ENCODE measurements at places on chromosomes 7 and 10.

GRCh38 chr7:117014099-117014656 lies 60.9 kb downstream of the ST7 start:
- no peak for DNase-seq

GRCh38 chr10:23725548-23725947 lies 286.7 kb downstream of the OTUD1 start:
- no peak for DNase-seq

DNA sequence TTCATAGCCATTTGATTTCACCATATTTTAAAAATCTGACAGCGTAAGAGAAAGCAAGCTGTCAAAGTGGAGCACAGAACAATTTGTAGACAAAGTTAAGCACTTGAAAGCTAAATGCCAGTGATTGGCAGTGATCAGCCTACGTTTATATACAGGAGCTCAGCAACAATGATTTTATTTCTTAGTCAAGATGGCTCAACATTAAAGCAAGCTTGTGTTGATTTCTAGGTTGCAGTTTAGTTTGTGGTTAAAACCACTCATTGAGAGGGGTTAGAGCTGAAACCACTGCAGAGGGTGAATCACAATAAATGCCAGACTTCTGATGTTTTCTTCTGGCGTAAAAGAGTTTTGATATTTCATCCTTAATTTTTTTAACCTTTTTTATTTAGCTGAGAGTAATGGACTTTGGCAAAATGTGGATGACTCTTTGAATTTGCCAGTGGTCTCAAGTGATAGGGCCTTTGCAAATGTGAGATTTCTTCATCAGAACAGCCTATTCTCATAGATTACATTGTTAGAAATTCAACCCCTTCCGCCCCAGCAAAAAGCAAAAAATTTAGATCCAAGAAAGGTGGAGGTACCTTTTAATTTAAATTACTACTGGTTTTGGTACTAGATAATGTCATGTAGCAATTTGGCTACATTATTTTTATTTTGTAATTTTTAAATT lies 73.8 kb downstream of the SHOC2 start:
- DNase-seq = peak; percentile 27

- no peak for DNase-seq
These were observed 41.0 kb upstream of the ZNF518A start for GRCh38 chr10:96089116-96089515.

- DNase-seq = no peak
These were observed 154.8 kb upstream of the COBL start for GRCh38 chr7:51471210-51471980.

GRCh38 chr7:71482284-71482683 lies 350.3 kb downstream of the GALNT17 start:
- no peak for DNase-seq

- DNase-seq = no peak
These were observed 32.4 kb downstream of the SLIT1 start for GRCh38 chr10:97153270-97153850.

GRCh38 chr10:17878896-17879295 lies 69.7 kb downstream of the MRC1 start:
- DNase-seq = no peak

DNA sequence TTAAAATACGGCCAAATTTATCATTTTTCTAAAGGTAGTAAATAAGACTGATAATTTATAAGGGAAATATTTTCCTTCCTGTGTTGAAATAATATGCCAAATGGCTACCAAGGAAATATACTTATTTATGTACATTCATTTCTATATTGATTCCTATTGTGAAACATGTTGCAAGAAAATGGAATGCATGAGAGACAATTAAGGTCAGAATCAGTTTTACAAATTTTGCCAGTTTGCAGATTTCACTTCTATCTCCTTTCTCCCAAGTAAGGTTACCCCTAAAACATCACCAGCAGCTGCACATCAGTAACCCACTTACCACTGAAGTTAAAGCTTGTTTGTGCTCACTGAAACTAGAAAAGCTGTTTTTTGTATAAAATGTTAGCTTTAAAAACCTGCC lies 19.2 kb upstream of the REEP3 start:
- DNase-seq = no peak

GRCh38 chr10:119365773-119366599 lies 158.6 kb downstream of the GRK5 start:
- DNase-seq = no peak

DNA sequence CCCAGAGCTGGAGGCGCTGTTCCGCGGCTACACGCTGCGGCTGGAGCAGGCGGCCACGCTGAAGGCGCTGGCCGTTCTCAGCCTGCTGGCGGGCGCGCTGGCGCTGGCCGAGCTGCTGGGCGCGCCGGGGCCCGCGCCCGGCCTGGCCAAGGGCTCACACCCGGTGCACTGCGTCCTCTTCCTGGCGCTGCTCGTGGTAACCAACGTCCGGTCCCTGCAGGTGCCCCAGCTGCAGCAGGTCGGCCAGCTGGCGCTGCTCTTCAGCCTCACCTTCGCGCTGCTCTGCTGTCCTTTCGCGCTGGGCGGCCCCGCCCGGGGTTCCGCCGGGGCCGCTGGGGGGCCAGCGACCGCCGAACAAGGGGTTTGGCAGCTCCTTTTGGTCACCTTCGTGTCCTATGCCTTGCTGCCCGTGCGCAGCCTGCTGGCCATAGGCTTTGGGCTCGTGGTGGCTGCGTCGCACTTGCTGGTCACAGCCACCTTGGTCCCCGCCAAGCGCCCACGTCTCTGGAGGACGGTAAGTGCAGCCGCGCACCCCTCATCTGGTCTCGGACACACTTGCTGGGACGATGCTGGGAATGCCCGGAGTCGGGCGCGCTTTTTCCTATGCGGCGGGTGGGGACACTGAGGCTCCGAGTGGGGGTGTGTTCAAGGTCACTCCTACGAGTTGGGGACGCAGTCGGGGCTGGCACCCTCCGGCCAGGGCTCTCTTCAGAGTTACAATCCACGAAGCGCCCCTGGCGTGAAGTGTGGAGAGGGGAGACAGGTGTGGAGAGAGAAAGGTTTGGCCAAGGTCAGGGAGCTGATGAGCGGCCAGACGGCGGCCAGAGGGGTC lies 717 bp downstream of the ADCY1 start:
- DNase-seq = no peak

DNA sequence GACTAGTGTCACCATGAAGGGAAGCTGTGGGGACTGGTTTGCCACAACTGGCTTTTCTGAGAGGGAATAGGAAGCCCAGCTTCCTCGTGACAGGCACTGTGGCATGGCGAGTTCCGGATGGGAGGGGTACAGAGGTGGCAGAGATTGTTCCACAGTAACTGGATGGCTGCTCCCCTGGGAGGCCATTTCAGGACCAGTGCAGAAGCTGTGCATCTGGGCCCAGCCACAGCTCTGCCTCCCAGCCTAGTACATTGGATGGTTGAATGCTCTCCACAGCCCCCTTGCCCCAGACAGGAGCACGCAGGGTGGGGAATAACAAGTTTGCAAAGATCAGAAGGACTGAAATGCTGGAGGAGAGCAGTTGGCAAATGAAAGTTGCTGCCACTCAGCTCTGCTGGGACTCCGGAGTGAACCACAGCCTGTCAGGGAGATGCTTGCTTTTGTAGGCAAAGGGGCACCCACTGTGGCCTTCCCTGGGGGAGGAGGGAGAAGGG lies 51.8 kb downstream of the GSDME start:
- DNase-seq = no peak

GRCh38 chr7:80603940-80604339 lies 34.5 kb upstream of the CD36 start:
- no peak for DNase-seq

DNA sequence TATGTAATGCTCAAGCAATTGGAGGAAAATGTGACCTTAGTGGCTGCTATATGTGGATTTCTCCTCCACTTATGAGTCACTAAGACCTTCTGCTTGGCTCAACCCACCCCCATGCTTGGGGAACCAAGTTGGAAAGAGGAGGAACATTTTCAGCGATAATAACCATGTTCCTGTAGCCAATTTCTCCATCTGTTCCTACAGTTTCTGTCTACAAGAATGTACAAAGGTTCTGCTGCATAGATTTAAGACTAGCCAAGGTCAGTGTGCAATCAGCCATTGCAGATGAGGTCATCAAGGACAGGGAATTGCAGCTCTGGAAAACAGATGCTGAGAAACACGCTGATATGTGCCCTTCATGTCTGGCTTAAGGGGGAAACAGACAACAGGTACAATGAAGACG lies 5.6 kb upstream of the NRCAM start:
- DNase-seq = no peak

- DNase-seq = no peak
These were observed 53.6 kb upstream of the DYNC1I1 start for GRCh38 chr7:95718577-95719410.

DNA sequence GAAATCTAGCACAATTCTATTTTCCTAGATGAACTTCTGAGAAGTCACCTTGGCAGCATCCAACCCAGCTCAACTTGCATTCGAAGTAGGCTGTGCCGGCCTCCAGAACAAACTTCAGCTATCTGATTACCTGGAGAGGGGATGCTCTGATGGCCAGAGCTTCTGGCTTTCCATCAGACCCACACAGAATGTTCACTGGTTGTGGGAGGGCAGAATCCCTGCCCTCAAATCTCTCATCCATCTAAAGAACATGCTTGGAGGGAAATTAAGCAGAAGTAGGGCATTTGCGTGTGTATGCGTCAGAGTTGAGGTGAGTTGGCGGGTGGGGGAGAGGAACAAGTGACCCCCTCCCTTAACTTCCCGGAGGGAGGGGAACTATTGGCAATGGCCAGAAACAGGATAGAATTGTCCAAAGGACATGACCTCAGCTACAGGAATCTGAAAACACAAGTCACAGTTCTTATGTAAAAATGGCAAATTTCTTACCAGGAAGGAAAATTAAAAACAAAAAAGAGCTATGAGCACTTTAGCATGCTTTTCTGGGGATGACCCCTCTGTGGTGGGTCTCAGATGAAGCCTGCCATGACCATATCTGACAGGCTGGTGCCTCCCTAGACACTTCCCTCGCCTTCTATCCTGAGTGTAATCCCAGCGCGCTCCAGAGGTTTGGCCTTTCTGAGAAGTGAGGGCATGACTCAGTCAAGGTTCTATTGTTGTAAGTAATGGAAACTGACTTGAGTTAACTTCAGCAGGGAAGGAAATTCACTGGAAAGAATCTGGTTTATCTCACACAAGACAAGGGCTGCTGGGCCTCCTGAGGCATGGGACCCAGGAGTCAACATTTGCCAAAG lies 278.8 kb downstream of the RPS24 start:
- no peak for DNase-seq

- DNase-seq = no peak
These were observed 714.1 kb upstream of the COBL start for GRCh38 chr7:52030722-52031121.

DNA sequence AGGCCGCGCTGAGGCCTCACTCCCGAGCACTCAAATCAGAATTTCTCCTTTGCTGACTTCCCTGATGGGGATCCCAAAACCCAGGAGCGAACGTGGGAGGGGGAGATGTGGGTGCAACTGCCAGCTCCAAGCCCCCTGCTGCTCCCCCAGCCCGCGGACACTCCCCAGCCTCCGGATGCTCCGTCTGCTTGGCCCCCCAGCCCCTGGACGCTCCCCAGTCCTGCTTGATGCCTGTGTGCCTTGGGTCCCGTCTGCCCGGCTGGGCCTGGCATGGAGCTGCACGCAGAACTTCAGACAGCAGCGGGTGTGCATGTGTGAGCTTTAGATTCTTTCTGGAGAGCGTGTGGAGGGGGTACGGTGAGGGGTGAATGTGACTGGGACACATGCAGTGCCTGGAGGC lies 4.7 kb upstream of the SHH start:
- DNase-seq = no peak

DNA sequence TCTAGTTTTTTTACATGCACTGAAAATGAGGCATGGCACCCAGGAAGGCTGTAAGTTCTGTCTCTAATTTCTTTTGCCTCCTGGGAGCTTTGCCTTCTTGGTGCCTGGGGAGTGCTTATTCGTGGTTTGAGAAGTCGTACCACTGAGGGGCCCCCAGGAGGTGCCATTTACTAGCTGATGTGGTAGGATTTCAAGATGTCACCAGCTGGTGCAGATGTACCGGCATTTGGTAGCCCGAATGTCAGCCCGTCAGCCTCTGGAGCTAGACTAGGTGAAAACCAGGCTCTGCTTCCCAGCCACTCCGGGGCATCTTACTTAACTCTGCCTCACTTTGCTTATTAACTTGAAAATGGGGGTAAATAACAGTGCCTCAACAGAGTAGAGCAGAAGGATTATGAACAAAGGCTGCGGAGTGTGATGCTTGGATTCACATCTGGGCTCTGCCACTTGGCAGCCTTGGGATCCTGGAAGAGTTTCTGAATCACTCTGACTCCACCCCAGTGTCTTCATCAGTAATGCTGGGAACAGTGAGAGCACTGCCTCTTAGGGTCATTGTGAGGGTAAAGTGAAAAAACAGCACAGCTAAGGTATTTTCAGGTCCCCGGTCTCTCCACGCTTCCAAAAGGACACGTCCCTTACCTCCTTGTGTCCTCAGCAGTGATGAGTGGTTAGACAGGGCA lies 31.4 kb upstream of the BTBD16 start:
- no peak for DNase-seq

DNA sequence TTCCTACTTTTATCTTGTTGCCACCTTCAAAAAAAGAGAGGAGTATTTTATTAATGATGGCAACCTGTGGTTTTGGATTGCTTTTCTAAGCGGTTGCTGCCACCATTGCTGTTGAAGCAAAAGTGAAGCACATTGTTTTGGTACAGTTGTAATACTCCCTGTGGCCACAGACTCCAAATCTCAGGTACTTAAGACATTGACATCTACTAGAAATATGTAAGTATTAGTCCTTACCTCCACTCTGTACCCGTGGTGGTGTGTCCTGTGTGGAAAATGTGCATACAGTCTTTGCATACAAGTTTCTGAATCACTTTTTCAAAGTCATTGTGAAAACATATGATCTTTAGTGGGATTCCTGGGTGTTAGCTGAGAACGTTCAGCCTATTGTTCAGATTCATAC lies 85.7 kb downstream of the ANLN start:
- DNase-seq = no peak

- DNase-seq = no peak
These were observed 55.6 kb downstream of the CHST15 start for GRCh38 chr10:124037784-124038183.

DNA sequence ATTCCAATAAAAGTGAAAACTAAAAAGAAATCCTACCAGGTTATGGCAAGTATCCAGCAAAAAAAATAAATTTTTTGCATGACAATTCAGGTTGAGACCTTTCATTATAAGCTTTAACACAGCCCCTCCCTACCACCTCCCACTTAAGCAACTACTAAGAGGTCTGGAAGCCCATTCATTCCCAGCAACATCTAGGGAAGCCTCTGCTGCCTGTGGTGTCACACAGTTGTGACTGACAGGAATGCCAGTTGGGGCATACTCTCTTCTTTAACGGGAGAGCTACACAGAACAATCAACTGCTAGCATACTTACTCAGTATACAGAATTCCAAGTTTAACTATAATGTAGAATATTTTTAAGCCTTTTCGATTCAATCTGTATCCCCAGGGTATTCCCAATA lies 27.8 kb downstream of the ABI1 start:
- no peak for DNase-seq

DNA sequence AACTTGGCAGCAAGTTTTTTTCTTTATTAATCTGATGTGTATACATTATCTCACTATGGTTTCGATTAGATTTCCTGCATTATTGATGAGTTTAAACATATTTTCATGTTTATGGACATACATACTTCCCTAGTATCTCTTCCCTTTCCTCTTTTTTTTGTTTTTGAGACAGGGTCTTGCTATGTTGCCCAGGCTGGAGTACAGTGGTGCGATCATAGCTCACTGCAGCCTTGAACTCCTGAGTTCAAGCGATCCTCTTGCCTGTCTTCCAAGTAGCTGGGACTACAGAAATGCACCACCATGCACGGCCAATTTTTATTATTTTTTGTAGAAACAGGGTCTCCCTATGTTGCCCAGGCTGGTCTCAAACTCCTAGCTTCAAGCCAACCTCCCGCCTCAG lies 18.9 kb downstream of the BAZ1B start:
- no peak for DNase-seq

GRCh38 chr7:157693071-157693520 lies 356.3 kb downstream of the DNAJB6 start:
- DNase-seq = no peak

Data from activated CD4-positive, alpha-beta T cell treated with anti-CD3 and anti-CD28 coated beads, Interleukin-2, amount 50 U/mL, for 24 hours (primary cell).